HAP-1 (cell line): ENCODE measurements at places on chromosomes 3 and 15.

- no peak for DNase-seq
These were observed 192.1 kb upstream of the TTC14 start for GRCh38 chr3:180409883-180410282.

GRCh38 chr15:85289677-85290365, 90.6 kb upstream of the AKAP13 start:
- no peak for DNase-seq

DNA sequence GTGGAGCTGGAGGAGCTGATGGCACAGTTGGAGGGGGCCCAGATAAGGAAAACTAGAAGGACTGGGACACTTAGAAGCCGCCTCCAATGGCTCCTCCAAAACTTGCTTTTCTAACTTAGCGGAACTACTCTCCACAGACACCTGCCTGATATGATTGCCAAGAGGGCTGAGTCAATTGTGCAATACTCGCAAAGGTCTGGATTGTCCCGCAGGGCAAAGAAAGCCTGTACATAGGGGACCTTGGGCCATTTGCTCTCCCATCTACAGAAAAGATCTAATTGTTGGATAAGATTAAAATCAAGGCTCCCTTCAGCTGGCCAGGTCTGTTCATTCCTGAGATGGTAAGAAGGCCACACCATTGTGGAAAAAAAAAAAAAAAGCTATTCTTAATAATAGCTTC, 69.7 kb upstream of the ATP11B start:
- no peak for DNase-seq

DNA sequence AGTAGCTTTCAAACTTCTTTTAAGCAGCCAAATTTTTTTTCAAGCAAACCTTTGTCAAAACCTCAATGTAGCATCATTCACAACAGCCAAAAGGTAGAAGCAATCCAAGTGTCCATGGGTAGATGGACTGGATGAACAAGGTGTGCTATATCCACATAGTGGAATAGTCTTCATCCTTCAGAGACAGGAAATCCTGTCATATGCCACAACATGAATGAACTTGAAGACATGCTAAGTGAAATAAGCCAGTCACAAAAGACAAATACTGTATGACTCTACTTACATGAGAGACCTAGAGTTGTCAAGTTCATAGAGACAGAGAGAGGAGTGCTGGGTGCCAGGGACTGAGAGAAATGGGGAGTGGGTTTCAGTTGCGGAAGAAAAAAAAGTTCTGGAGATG, 87.6 kb downstream of the SRGAP3 start:
- DNase-seq, result no peak

DNA sequence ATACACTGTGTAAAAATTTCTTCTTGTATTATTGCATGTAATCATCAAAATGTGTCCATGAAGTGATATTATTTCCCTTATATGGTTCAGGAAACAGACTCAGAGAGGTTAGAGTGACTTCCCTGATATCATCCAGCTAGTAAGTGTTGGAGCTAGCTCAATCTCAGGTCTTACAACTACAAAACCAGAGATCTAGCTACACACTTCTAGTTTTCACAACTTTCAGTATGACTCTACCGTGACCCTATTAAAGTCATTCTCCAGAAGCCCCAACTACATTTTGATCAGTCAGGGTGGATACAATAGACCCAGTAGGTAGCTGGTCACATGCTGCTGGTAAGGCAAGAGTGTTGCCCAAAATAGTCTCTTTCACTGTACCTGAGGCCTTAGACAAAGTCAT, 165.3 kb downstream of the GOLIM4 start:
- DNase-seq, result no peak

- peak; percentile 62 for DNase-seq
These were observed at the start of gene DUT for GRCh38 chr15:48330855-48331795. Gene DUT, plus strand, starts transcription at chr15:48331429. Its CDS starts 87 bp downstream, at chr15:48331516.

DNA sequence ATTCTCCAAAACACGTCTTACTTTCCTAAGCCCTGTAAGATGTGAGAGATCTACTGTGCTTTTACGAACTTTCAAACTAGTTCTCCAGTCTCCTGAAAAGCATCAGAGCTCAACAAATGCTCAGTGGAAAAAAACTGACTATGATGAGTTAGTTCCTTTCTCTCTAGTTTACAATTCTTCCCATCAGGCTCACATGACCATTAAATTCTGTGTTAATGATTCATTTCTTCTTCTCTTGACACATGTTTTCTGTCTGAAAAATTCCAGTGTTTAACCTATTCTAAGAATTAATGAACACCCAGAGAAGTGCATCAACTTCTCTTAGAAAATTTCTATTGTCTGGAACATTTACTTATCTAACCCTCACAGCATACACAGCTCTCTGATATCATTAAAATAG, 844.3 kb downstream of the SI start:
- no peak for DNase-seq

DNA sequence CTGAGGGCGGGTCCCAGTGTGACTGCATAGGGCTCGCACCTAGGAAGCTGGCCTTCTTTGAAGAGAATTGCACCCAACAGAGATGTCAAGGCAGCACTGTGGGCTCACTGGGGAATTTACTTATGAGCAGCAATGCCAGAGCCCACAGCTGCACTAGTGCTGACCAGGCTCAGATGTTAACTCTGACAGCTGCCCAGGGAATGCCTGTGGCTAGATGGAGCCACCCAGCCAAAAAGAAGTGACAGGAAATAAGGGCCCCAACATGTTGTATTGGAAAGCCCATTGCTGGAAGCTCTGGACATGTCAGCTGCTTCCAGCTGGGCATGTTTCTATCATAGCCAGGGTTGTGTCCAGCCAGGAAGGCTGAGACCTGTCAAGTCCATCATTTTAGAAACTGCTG, 90.9 kb upstream of the ZNF280D start:
- DNase-seq, result no peak
